Activated B cell treated with CpG ODN at 0.5 μM for 24 hours (primary cell): ENCODE measurements at places on chromosomes 3 and 15.

GRCh38 chr3:101762041-101762646 lies 16.9 kb upstream of the NXPE3 start:
- no peak for DNase-seq

DNA sequence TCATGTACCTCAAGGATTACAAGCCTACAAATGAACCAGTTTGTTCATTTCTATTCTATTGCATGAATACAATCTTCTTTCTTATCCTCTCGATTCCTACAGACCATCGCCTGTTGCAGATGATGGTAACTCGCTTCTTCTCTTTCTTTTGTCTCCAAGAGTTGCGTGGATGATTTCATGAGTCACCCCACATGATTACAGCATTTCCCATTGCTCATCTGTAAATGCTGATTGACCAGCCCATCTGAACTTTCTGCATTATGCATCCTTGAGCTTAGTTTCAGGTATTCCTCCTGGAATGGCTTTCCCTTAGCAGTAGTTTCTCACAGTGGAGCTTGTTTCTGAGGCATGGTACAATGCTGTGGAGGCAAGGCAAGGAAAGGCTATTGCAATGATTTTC lies 109.6 kb upstream of the TOPAZ1 start:
- DNase-seq = no peak

- no peak for DNase-seq
Measured at GRCh38 chr15:90266061-90266431, 574 bp downstream of the NGRN start.

DNA sequence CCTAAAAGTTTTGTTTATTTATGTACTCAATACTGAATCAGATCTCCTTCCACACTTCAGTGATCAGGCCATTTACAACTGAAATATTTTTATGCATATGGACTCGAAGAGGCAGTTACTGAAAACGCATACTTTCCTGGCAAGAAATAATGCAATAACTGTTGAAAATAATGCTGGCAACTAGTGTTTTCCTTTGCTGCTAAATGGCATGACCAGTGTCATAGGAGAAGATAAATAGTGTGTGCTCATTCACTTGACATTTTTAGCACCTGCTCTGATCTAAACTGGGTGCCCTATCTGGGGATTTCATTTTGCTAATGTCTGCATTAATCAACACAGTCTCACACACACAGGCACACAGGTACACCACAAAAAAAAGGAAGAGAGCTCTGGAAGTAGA lies 695.2 kb downstream of the TUSC7 start:
- no peak for DNase-seq

DNA sequence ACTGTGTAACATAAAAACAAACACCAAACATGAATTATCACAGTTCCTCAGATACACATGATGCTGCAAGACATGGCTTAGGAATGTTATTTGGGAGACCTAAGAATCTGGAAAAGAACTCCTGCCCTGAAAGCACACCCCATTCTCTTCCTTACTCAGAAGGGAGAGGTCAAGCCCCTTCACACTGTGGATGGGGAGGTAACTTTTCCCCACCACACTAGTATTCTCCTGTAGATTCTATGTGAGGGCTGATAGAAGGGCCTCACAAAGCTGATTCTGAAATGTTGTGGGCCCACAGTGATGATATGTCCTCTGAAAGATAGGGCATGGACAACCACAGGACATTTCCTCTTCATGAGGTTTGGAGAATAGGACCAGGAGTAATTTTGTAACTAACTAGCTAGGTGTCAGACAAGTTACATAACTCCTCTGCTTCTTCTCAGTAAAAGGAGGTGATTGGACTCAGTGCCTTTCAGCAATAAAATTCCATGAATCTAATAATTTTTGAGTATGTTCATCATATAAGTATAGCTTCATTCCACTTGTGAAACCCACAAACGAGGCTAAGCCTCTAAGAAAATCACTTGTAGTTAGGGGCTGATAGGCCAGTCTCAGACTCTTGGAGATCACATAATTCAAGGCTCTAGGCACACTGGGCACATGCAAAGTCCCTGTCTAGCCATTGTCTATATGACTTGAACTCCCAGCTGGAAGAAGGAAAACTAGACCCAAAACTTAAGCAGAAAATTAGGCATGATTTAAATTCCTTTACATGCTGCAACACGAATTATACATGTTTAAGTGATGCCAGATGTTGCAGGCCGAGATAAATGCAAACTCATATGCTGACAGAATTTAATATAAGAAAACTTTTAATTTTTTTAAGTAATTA lies 7.5 kb downstream of the PTX3 start:
- no peak for DNase-seq
